ENCODE measurements at places on chromosomes 3 and 15. TPM values are rescaled to one million over a fixed set of nuclear protein-coding genes. Genes with fewer than 3 reads are reported as not detected.

DNA sequence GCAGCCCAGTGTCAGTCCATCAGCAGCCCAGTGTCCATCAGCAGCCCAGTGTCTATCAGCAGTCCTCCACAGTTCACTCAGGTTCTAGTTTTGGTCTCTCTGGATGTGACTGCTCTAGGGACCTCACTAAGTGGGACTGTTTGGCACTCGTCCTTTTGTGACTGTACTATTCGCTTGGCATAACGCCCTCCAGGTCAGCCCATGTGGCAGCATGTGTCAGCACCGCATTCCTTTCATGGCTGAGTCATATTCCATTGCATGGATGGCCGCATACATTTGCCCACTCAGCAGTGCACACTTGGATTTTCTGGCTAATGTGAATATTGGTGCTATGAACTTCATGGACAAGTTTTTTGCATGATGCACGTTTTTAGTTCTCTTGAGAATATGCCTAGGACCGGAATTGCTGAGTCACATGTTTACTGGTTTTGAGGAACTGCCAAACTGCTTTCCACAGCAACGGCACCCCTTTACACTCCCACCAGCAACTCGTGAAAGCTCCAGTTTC lies 16.4 kb downstream of the CHST13 start:
- H3K27ac ChIP-seq = no peak overlapping the region
- H3K36me3 ChIP-seq = peaks cover 6% of the 10 kb centered on the region
- H3K4me3 ChIP-seq = no peak overlapping the region

The MFN1 gene
- 30.7 TPM for total RNA-seq

- H3K4me1 ChIP-seq = no peaks in the 10 kb centered on the region
- no peak overlapping the region for H3K27ac ChIP-seq
- H3K36me3 ChIP-seq = peaks cover 55% of the 10 kb centered on the region
- DNase-seq = no peak
- no peak overlapping the region for H3K4me3 ChIP-seq
Observed at GRCh38 chr15:60351066-60351465, 46.7 kb downstream of the ANXA2 start.

DNA sequence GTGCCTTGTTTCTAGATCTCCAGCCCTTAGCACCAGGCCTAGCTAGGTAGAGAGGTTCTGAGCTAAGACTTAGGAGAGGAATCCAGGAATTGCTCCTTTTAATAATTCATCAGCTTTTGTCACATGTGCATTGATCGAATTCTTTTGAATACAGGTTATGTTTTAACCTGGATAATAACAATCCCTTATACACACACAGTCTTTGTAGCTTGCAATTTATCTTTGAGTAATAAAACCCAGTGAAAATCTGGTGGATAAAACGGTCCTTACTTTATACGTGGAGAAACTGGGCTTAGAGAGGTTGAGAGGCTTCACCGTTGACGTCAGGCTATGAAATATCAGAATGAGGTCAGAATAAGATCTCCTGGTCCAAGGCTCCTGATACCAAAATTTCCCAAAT lies 7.2 kb upstream of the SCN10A start:
- peaks cover 6% of the 10 kb centered on the region for H3K27me3 ChIP-seq
- no peak overlapping the region for H3K27ac ChIP-seq
- DNase-seq = no peak
- H3K4me3 ChIP-seq = no peak overlapping the region
- peaks cover 6% of the 10 kb centered on the region for H3K4me1 ChIP-seq

DNA sequence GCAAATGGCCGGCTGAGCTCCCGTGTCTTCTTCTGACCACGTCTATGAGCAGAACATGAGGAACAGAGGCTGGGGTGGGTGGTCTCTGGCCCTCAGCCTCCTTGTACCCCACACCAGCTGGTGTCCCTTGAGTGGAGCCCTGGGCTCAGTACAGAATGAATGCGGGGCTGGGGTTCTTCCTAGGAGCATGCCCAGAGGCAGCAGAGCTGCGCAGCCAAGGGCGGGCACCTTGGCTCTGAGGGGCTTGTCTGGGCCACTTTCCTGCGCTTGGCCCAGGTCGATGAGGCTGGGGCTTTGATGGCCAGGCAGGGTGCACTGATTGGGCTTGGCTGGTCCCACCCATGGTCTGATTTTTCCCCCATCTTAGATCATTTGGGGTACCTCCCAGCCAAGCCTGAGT lies 6.4 kb downstream of the SCN5A start:
- no peak overlapping the region for H3K27ac ChIP-seq
- H3K4me1 ChIP-seq = no peaks in the 10 kb centered on the region
- H3K36me3 ChIP-seq = no peaks in the 10 kb centered on the region
- H3K4me3 ChIP-seq = no peak overlapping the region
- peaks cover 3% of the 10 kb centered on the region for H3K27me3 ChIP-seq
- DNase-seq = no peak

The LMAN1L gene
- total RNA-seq = not detected

The TMCC1 gene
- total RNA-seq = 50.9 TPM

- H3K4me1 ChIP-seq = peaks cover 4% of the 10 kb centered on the region
- H3K27me3 ChIP-seq = peaks cover 4% of the 10 kb centered on the region
- no peak for DNase-seq
Observed at GRCh38 chr3:26682406-26682805, 59.8 kb downstream of the LRRC3B start.

- peak overlapping the region; percentile 100 for H3K4me3 ChIP-seq
- H3K4me1 ChIP-seq = peaks cover 24% of the 10 kb centered on the region
- no peak for DNase-seq
- peak overlapping the region; percentile 95 for H3K27ac ChIP-seq
- H3K36me3 ChIP-seq = peaks cover 10% of the 10 kb centered on the region
Observed at GRCh38 chr3:197791892-197792647, 1.0 kb downstream of the LRCH3 start.

GRCh38 chr3:177724020-177724638 lies 526.8 kb upstream of the TBL1XR1 start:
- peaks cover 14% of the 10 kb centered on the region for H3K4me1 ChIP-seq
- H3K36me3 ChIP-seq = no peaks in the 10 kb centered on the region
- H3K4me3 ChIP-seq = no peak overlapping the region
- H3K27me3 ChIP-seq = no peaks in the 10 kb centered on the region
- no peak overlapping the region for H3K27ac ChIP-seq

GRCh38 chr15:98083203-98083910 lies 122.9 kb downstream of the ARRDC4 start:
- peaks cover 5% of the 10 kb centered on the region for H3K36me3 ChIP-seq
- H3K27ac ChIP-seq = no peak overlapping the region
- no peak for DNase-seq
- no peak overlapping the region for H3K4me3 ChIP-seq

- no peak for DNase-seq
- peaks cover 3% of the 10 kb centered on the region for H3K27me3 ChIP-seq
- H3K4me1 ChIP-seq = peaks cover 13% of the 10 kb centered on the region
- H3K36me3 ChIP-seq = peaks cover 8% of the 10 kb centered on the region
- peak overlapping the region; percentile 87 for H3K27ac ChIP-seq
Observed at GRCh38 chr15:50906954-50907600, 1.4 kb upstream of the AP4E1 start.

DNA sequence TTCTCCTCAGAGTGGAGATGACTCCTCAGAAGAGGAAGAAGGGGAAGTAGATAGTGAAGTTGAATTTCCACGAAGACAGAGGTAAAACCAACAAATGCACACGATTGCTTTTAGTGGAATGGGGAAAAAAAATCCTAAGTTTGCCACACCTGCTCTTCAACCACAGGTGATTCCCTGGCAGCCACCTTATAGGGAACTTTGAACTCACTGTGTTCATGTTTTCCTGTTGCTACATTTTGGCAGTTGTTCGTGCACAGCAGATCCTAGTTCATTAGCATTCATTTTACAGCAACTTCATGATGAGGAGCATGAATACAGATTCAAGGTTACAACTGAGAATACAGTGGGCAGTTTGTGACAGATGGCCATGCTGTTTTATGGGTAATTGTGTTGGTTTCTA lies 21.5 kb downstream of the TMEM41A start:
- no peak for DNase-seq
- H3K36me3 ChIP-seq = peaks cover 47% of the 10 kb centered on the region
- H3K27me3 ChIP-seq = peaks cover 10% of the 10 kb centered on the region
- H3K4me3 ChIP-seq = peak overlapping the region; percentile 18
- no peak overlapping the region for H3K27ac ChIP-seq
- peaks cover 9% of the 10 kb centered on the region for H3K4me1 ChIP-seq

GRCh38 chr3:108861401-108861800 lies 38.8 kb downstream of the TRAT1 start:
- no peaks in the 10 kb centered on the region for H3K36me3 ChIP-seq
- no peak overlapping the region for H3K27ac ChIP-seq
- H3K4me3 ChIP-seq = no peak overlapping the region
- no peaks in the 10 kb centered on the region for H3K27me3 ChIP-seq

GRCh38 chr3:108006881-108007331 lies 83.9 kb downstream of the CD47 start:
- no peak overlapping the region for H3K4me3 ChIP-seq
- no peaks in the 10 kb centered on the region for H3K27me3 ChIP-seq
- H3K27ac ChIP-seq = no peak overlapping the region
- peaks cover 15% of the 10 kb centered on the region for H3K4me1 ChIP-seq

The ZMYND10 gene
- total RNA-seq = not detected

The GRM7 gene
- total RNA-seq = 0.18 TPM

DNA sequence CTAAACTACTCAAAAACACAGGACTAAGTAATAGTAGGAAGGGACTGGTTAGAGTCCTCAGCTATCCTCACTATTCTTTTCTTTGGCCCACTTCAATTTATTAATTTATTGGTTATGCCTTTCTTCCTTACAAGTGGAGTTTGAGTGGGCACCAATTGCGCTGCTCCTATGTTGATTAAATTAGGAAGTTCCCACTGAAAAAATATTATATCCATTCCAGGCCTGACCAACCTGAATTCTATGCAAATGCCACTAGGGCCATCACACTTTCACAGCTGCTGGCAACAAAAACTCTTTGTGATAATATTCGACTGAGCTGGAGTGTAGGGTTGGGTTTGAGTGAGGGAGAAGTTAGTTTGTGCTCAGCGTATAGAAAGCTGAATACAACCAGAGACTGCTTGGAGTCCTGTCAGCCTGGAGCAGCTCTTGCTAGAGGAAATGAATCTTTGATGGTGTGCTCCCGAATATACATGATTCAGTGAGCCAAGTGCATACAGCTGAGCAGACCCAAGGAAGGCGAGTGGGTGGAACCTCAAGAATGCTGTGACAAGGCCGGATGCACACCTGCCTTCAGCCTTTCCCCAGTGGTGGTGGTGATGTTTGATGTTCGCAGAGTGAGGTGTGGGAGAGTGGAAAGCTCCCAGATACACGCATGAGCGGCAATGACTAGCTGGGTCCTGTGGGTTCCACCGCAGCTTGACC lies 1.5 kb downstream of the ARHGEF3 start:
- H3K4me1 ChIP-seq = peaks cover 4% of the 10 kb centered on the region
- no peak overlapping the region for H3K4me3 ChIP-seq
- no peak for DNase-seq
- no peak overlapping the region for H3K27ac ChIP-seq

- H3K27me3 ChIP-seq = peaks cover 2% of the 10 kb centered on the region
- H3K27ac ChIP-seq = no peak overlapping the region
- DNase-seq = no peak
Observed at GRCh38 chr3:54857343-54857742, 70.5 kb downstream of the LRTM1 start.

GRCh38 chr15:40249477-40250303 lies 10.8 kb downstream of the PAK6 start:
- peaks cover 3% of the 10 kb centered on the region for H3K4me1 ChIP-seq
- H3K36me3 ChIP-seq = peaks cover 6% of the 10 kb centered on the region
- H3K4me3 ChIP-seq = no peak overlapping the region

DNA sequence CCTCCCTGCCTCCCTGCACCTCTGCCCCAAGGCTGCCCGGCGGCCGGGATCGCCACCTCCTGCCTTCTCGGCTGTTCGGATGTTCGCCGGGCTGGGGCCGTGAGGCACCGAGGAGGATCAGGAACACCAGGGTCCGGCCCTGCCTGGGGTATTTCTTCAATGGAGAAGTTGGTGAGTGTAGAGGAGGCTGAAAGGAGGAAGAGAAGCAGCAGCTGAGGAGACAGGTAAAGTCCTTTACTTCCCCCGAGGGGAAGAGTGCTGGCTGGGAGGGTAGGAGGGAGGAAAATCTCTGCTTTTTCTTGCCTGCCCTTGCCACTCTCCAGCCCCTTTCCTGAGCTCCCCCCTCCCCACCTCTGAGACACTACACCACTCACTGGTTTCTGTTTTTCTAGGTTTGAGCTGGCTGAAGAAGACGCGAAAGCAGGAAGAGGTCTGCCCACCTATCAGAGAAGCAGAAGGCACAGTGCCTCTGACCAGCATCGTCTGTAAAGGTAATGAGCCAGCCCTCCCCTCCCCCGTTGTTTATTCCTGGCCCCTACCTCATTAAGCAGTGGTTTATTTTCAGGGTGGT lies 519 bp downstream of the ASB7 start:
- peaks cover 7% of the 10 kb centered on the region for H3K4me1 ChIP-seq
- H3K4me3 ChIP-seq = no peak overlapping the region
- peaks cover 4% of the 10 kb centered on the region for H3K27me3 ChIP-seq
- peak overlapping the region; percentile 90 for H3K27ac ChIP-seq

DNA sequence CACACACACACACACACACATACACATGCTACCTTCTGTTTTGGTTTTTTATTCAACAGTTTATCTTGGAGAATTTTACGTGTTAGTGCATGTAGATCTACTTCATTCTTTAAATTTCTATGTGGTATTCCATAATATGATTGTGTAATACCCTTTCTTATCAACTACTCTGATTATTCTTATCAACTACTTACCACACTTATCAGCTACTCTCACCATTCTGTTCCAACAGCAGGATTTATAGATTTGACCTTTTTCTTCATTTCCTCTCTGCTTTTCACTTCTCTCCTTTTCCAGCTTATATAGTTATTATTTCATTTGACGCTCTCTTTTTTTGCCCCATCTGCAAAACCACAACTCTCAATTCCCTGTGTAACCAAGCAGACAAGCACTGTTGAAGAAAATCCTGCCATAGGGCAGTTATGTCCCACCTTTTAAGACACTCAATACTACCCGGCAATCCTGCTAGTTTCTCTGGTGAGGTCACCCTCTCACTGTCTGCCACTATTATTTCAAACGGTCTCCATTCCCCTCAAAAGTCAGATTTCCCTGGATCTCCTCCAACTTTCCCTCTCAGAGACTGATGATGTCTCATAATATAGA lies 56.9 kb upstream of the SATB1 start:
- H3K4me1 ChIP-seq = no peaks in the 10 kb centered on the region
- no peak for DNase-seq
- no peak overlapping the region for H3K27ac ChIP-seq
- no peaks in the 10 kb centered on the region for H3K36me3 ChIP-seq
- no peak overlapping the region for H3K4me3 ChIP-seq

The UBA7 gene
- 6.0 TPM for total RNA-seq

- peak overlapping the region; percentile 40 for H3K4me3 ChIP-seq
- H3K27me3 ChIP-seq = peaks cover 55% of the 10 kb centered on the region
- no peak overlapping the region for H3K27ac ChIP-seq
- peaks cover 6% of the 10 kb centered on the region for H3K4me1 ChIP-seq
Observed at GRCh38 chr3:129567939-129568338, 25.0 kb downstream of the H1-8 start.

The PATL2 gene
- total RNA-seq = 0.69 TPM

Measured in endothelial cell (in vitro differentiated cells).